ENCODE measurements at places on chromosomes 5 and 9. TPM values are rescaled to one million over a fixed set of nuclear protein-coding genes. Genes with fewer than 3 reads are reported as not detected.

The PDE8B gene
- total RNA-seq, result 0.12 TPM

The ITGA2 gene
- 32.4 TPM for total RNA-seq

The SPINK5 gene
- not detected for total RNA-seq

The TAS2R1 gene
- not detected for total RNA-seq

The TAF11L5 gene
- not detected for total RNA-seq

The SLC4A9 gene
- total RNA-seq, result 0.29 TPM

- no peak for DNase-seq
- H3K27me3 ChIP-seq, result no peaks in the 10 kb centered on the region
- H3K27ac ChIP-seq, result no peak overlapping the region
- no peak overlapping the region for H3K4me3 ChIP-seq
- H3K4me1 ChIP-seq, result peaks cover 6% of the 10 kb centered on the region
Observed at GRCh38 chr5:131789765-131790164, 7.1 kb downstream of the FNIP1 start.

GRCh38 chr9:113617550-113617949, 154.0 kb downstream of the RGS3 start:
- no peaks in the 10 kb centered on the region for H3K36me3 ChIP-seq
- H3K27ac ChIP-seq, result no peak overlapping the region
- H3K4me1 ChIP-seq, result peaks cover 24% of the 10 kb centered on the region
- H3K27me3 ChIP-seq, result no peaks in the 10 kb centered on the region

DNA sequence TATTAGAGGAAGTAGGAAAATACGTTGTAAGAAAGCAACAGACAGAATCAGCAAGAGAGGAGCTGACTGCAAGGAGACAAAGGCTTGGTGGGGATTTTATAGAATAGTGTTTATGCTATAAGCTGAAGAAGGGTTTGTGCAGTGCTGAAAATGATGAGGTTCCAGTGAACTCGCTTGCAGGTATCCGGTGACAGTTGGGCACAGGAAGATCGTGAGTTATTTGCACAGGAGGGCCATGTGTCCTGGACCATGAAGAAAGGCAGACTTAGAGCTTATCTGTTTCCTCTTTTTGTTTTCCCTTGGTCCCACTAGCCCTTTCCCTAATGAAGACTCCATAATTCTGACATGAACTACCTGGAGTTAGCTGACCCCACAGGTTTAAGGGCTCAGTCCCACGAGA, 61.4 kb downstream of the NXNL2 start:
- no peak overlapping the region for H3K4me3 ChIP-seq
- no peaks in the 10 kb centered on the region for H3K4me1 ChIP-seq
- H3K36me3 ChIP-seq, result no peaks in the 10 kb centered on the region
- no peak overlapping the region for H3K27ac ChIP-seq

DNA sequence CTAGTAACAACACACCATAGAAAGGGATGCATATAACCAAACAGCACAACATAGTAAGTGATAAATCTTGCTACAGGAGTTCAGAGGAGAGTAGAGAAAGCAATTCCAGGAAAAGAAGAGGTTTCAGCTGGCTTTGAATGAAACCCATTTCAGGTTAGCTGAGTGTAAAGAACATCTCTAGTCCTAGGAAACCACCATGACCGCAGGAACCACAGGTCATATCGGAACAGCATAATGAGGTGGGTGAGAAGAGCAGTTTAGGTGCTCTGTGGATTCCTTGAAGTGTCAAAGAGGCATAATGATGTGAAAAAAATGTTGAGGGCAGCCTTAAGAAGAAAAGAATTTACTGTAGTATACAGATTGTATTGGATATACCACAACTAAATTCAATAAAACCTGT, 507.5 kb downstream of the MTRR start:
- no peak for DNase-seq
- H3K27me3 ChIP-seq, result no peaks in the 10 kb centered on the region
- H3K36me3 ChIP-seq, result no peaks in the 10 kb centered on the region
- H3K4me1 ChIP-seq, result no peaks in the 10 kb centered on the region
- H3K27ac ChIP-seq, result no peak overlapping the region

GRCh38 chr5:9059920-9060691, 485.8 kb downstream of the SEMA5A start:
- no peaks in the 10 kb centered on the region for H3K27me3 ChIP-seq
- H3K27ac ChIP-seq, result peak overlapping the region; percentile 62
- H3K4me3 ChIP-seq, result no peak overlapping the region

DNA sequence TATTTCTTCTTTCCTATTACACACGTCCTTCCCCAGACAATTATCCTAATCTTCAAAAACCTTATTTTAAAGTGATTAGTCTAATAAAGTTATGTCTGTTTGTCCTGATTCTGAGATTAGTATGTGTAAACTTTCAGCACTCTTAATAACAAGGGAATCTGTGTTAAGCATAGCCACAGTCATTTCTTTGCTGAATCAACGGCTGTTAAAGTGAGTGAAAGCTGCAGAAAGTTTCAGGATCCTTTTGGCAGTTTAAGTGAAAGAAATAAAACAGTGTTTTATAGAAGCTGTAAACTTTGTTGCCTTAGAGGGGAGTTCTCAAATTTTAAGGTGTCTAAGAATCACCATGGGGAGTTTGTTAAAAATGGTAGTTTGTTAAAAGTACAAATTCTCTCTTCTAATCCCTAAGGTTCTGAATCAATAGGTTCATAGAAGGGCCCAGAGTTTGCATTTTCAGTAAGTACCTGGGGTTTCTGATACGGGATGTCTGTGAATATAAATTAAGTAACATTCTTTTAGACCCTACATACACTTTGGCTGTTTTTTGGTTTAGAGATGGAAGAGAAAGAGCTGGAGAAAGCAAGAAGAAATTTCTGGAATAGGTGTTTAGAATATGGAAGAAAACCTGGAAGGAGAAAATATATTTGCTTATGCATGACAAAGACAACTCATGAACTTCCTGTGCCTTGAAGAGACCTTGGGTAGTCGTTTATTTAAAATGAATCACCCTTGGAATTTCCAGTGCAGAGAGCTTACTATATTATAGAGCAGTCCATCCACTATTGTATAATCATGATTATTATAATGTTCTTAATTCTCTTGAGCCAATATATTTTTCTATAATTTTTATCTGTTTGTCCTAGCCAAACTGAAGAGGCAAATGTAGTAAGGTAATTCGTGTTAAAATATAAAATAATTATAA, 45.7 kb downstream of the SCAMP1 start:
- peak; percentile 66 for DNase-seq
- H3K27ac ChIP-seq, result peak overlapping the region; percentile 78
- peak overlapping the region; percentile 29 for H3K4me3 ChIP-seq
- no peaks in the 10 kb centered on the region for H3K36me3 ChIP-seq

DNA sequence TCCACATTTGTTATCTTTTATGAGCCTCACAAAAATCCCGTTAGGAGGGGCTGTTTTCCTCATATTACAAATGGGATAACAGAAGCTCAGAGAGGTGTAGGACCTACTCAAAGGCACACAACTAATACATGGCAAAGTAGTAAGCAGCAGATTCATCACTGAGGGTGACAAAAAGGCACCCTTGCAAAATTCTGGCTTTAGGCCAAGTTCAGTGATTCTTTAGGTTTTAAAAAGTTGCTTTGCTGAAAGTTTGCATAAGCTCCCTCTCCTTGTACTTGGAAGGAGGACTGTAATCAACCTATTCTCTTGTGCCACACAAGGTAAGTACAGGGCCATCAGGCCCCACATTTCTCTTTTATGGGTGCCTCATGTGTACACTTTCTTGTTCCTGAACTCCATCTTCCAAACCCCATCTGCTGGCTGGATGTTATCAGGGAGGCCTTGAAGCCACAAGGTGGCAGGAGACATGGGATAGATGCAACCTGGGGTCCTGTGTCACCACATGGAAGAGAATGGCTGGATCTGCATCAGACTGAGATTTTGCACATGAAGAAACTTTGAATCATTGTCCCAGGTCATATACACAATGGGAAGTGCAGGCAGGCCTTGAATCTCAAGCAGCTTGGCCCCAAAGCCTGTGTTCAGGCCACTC, 311.6 kb downstream of the MSX2 start:
- no peaks in the 10 kb centered on the region for H3K27me3 ChIP-seq
- no peak overlapping the region for H3K27ac ChIP-seq

DNA sequence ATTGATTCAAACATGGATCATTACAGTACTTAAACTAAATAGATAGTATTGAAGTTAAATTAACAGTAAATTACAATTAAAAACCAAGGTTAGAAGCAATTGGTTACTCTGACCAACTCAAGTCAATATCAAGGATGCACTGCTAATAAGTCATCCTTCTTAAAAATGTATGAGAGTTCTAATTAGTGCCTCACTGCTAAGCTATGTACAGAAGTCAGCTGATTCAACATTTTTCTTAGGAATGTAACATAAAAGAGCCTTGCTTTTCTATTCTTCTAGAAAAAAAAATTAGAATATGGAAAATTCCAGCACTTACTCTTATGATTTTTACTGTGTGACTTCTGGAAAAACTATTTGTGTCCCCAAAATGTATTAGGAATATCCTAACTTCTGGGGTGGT, 75.7 kb upstream of the FBN2 start:
- DNase-seq, result no peak
- H3K36me3 ChIP-seq, result no peaks in the 10 kb centered on the region
- no peaks in the 10 kb centered on the region for H3K27me3 ChIP-seq
- H3K4me1 ChIP-seq, result peaks cover 20% of the 10 kb centered on the region

Data from PC-3 (cell line).